Immature natural killer cell (primary cell): ENCODE measurements at places on chromosomes 3 and 15.
A peak's percentile ranks its signal among the peaks of the same experiment; 100 is the strongest.

DNA sequence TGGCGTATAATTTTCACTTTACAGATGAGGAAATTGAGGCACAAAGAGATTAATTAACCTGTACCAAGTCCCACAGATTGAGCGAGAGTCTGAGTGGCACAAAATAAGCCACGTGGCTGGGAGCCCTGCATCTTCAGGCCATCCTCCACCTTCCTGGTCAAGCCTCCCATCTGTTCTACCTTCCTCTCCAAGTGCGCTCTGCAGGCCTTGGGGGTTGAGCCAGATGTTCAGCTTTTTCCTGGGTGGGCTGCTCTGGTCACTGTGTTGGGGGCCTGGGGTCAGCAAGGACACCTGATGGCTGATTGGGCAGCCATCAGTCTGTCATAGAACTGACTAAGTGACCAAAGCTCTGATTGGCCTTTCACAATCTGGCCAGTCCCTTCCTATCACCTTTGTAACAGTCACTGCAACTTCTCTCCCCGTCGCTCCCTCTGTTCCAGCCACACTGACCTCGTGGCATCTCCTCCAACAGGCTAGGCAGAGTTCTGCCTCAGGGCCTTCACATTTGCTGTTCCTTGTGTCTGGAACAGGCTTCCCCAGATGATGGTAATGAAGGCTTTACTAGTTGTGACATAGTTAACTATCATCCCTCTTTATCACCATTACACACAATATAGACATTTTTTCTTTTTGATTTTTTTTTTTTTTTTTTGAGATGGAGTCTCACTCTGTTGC lies 46.8 kb downstream of the SCN5A start:
- peaks cover 8% of the 10 kb centered on the region for H3K27me3 ChIP-seq
- no peaks in the 10 kb centered on the region for H3K4me1 ChIP-seq
- no peak overlapping the region for H3K4me3 ChIP-seq
- no peak overlapping the region for H3K27ac ChIP-seq
- no peaks in the 10 kb centered on the region for H3K36me3 ChIP-seq

- peak overlapping the region; percentile 84 for H3K27ac ChIP-seq
- peak overlapping the region; percentile 93 for H3K4me3 ChIP-seq
- H3K4me1 ChIP-seq, result peaks cover 40% of the 10 kb centered on the region
- H3K27me3 ChIP-seq, result no peaks in the 10 kb centered on the region
- no peaks in the 10 kb centered on the region for H3K36me3 ChIP-seq
- DNase-seq, result peak; percentile 38
Observed at GRCh38 chr3:57756528-57757401, 656 bp downstream of the SLMAP start.

DNA sequence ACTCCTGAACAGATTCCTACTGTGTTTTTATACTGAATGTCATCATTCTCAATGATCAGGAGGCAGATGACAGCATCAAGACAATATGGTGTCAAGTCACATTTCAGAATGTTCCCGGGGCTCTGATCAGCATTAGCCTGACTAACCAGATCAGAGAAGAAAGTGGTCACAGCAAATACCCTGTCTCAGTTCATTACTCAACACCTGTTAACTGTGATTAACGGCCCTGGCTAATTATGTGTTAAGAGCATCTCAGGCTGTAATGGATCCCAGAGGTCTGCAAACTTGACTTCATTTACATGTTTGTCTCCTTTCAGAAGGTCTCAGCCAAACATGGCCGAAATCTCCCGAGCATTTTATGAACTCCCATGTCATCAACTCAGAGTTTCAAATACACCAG lies 833.7 kb downstream of the FHIT start:
- H3K4me1 ChIP-seq, result no peaks in the 10 kb centered on the region
- no peak for DNase-seq
- H3K27me3 ChIP-seq, result peaks cover 4% of the 10 kb centered on the region

GRCh38 chr3:31573036-31573779 lies 40.5 kb downstream of the STT3B start:
- no peak for DNase-seq
- H3K4me1 ChIP-seq, result peaks cover 60% of the 10 kb centered on the region
- no peaks in the 10 kb centered on the region for H3K36me3 ChIP-seq
- H3K27ac ChIP-seq, result no peak overlapping the region

DNA sequence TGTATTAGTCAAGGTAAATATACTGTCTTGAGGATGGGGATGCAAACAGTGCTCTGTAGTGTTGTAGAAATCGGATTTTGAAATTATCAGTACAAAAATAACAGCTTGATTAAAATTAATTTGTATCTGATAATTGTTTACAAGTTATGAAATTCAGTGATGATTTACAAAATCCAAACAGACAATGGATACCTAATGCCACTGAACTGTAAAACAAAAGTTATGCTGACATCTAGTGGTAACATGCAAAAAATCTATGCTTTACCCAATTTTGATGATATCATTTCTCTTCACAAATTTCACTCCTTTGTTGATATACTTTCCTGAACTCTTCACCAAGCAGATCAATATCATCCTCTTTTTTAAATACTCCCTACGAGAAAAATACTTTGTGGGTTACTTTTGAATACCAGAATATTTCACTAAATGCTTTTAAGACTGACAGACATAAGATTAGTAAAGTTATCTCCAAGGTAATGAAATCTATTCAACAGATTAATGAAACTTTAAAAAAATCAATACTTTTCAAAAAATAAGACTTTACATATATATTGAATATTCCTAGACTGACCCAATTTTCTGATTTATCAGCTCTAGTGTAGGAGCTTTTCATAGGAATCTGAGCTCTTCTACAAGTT lies 36.0 kb downstream of the MNS1 start:
- DNase-seq, result peak; percentile 12
- H3K27me3 ChIP-seq, result no peaks in the 10 kb centered on the region
- H3K27ac ChIP-seq, result no peak overlapping the region
- no peak overlapping the region for H3K4me3 ChIP-seq
- H3K36me3 ChIP-seq, result peaks cover 5% of the 10 kb centered on the region

DNA sequence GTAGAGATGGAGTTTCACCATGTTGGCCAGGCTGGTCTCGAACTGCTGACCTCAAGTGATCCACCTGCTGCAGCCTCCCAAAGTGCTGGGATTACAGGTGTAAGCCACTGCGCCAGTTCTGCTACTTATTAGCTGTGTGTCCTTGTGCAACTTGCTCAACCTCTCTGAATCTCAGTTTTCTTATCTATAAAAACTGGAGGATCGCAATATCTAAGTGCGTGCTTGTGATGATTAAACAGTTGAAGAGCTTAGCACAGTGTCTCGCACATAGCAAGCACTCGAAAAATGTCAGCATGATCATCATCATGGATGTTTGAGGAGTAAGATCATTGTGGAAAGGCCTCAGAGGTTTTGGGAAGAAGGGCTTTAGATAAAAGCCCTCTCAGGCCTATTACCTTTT lies 10.8 kb downstream of the CLCN2 start:
- no peak overlapping the region for H3K27ac ChIP-seq
- H3K36me3 ChIP-seq, result no peaks in the 10 kb centered on the region
- H3K4me3 ChIP-seq, result no peak overlapping the region
- peaks cover 6% of the 10 kb centered on the region for H3K4me1 ChIP-seq

- H3K27me3 ChIP-seq, result peaks cover 5% of the 10 kb centered on the region
- H3K4me3 ChIP-seq, result no peak overlapping the region
- H3K4me1 ChIP-seq, result no peaks in the 10 kb centered on the region
- no peak for DNase-seq
- no peak overlapping the region for H3K27ac ChIP-seq
Observed at GRCh38 chr3:127391436-127392155, 103.8 kb upstream of the PRR20G start.
